T-helper 9 cell (primary cell): ENCODE measurements at places on chromosomes 1 and 21.

DNA sequence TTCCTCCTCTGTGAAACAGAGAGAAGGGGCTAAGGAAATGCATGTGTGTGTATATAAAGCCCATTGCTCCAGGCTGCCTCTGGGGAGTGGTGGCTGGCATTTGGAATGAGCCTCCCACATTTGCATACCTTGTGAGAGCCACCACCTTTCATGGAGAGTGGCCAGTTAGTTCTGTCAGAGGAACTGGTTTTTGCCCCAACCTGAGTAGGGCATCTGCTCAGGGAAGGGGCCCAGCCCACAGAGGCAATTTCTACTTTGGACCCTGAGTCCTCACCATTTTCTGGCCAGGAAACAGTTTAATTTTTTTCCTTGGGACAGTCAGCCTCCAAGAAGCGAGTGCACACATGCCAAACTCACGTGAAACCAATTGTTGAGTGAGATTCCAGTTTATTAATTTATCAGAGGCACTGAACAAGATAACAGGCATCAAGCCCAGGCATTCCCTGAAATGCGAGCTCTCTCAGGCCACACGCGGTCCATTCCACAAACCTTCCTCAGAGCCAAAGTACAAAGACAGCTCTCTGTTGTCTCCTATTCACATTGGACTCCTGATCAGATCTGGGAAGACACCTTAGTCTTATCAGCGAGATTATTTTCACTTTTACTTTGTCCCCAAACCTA, 1.0 kb upstream of the SLC6A9 start:
- no peak for DNase-seq

- no peak for DNase-seq
These were observed 3.2 kb downstream of the RAB3GAP2 start for GRCh38 chr1:220269036-220269435.

GRCh38 chr1:118100686-118101514, 84.1 kb downstream of the SPAG17 start:
- no peak for DNase-seq

- peak; percentile 8 for DNase-seq
These were observed 57.8 kb upstream of the RAVER2 start for GRCh38 chr1:64686828-64687724.

- no peak for DNase-seq
These were observed 5.9 kb upstream of the CDC20 start for GRCh38 chr1:43352881-43353280.

- DNase-seq = no peak
These were observed 54.2 kb downstream of the SLC37A1 start for GRCh38 chr21:42567861-42568260.
